ENCODE measurements at places on chromosomes 3 and 15. TPM values are rescaled to one million over a fixed set of nuclear protein-coding genes. Genes with fewer than 3 reads are reported as not detected.

MUSTN1 gene
- total RNA-seq, result not detected

TGM4 gene
- 0.03 TPM for total RNA-seq

MYEF2 gene
- total RNA-seq, result 13.7 TPM

IGF2BP2 gene
- total RNA-seq, result 11.4 TPM

TMCO5A gene
- not detected for total RNA-seq

C3orf85 gene
- total RNA-seq, result not detected

ADCY5 gene
- 0.44 TPM for total RNA-seq

MYRIP gene
- not detected for total RNA-seq

CGNL1 gene
- total RNA-seq, result 1.2 TPM

LSMEM2 gene
- 0.09 TPM for total RNA-seq

BMF gene
- 1.1 TPM for total RNA-seq

LIPC gene
- 0.11 TPM for total RNA-seq

CPN2 gene
- not detected for total RNA-seq

ADAMTS7 gene
- 6.1 TPM for total RNA-seq

CLRN1 gene
- total RNA-seq, result not detected

PLAAT1 gene
- total RNA-seq, result not detected

ZNF385D gene
- 0.05 TPM for total RNA-seq

ITPKA gene
- 2.0 TPM for total RNA-seq

TF gene
- total RNA-seq, result 0.69 TPM

FBXO45 gene
- total RNA-seq, result 7.8 TPM

OR5H14 gene
- total RNA-seq, result not detected

MAP6D1 gene
- 6.9 TPM for total RNA-seq

HTR3E gene
- total RNA-seq, result not detected

CYP19A1 gene
- total RNA-seq, result 0.16 TPM

GHRL gene
- 0.14 TPM for total RNA-seq

SLC30A4 gene
- total RNA-seq, result 2.0 TPM

PCLAF gene
- 160 TPM for total RNA-seq

HES1 gene
- total RNA-seq, result 11.4 TPM

SLC22A13 gene
- 0.13 TPM for total RNA-seq

KIF7 gene
- 3.5 TPM for total RNA-seq

SEMA6D gene
- total RNA-seq, result not detected

PML gene
- 10.7 TPM for total RNA-seq

ADAMTS17 gene
- total RNA-seq, result 0.28 TPM

KNG1 gene
- 0.07 TPM for total RNA-seq

PRRT3 gene
- total RNA-seq, result 2.0 TPM

STOML1 gene
- total RNA-seq, result 13.0 TPM

ARL6 gene
- total RNA-seq, result 5.4 TPM

CASR gene
- total RNA-seq, result not detected

SLC26A6 gene
- total RNA-seq, result 20.3 TPM

LINGO1 gene
- 8.5 TPM for total RNA-seq

IL20RB gene
- 0.91 TPM for total RNA-seq

VEPH1 gene
- total RNA-seq, result 0.13 TPM

SEMA3F gene
- total RNA-seq, result 10.6 TPM

DLL4 gene
- 0.65 TPM for total RNA-seq

KIF15 gene
- 7.3 TPM for total RNA-seq

FOXB1 gene
- not detected for total RNA-seq

GP9 gene
- not detected for total RNA-seq

PLA2G4D gene
- total RNA-seq, result not detected

ITIH4 gene
- total RNA-seq, result 0.71 TPM

BFSP2 gene
- total RNA-seq, result not detected

KIF23 gene
- 75.3 TPM for total RNA-seq
